HepG2 (cell line): ENCODE measurements at places on chromosomes 4 and X. TPM values are rescaled to one million over a fixed set of nuclear protein-coding genes. Genes with fewer than 3 reads are reported as not detected.
A peak's percentile ranks its signal among the peaks of the same experiment; 100 is the strongest.

MAGEC1 gene
- not detected in 2 replicates for total RNA-seq

DNA sequence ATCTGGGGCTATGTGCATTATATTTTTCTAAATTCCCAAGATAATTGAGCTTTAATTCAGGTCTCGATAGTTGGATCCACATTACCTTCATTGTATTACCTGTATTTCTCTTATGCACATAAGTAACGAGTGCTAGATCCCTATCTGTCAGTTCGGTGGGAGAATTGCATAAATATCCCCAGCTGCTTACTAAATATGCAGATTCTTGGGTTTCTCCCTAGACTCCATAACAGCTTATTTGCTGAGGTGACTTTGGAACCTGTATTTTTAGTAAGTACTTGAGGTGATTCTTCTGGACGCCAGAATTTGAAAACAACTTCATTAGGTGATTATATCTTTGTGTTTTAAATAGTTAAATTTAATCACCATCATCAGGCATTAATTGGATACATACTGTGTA, 15.0 kb downstream of the UGT8 start:
- no peak for DNase-seq

DNA sequence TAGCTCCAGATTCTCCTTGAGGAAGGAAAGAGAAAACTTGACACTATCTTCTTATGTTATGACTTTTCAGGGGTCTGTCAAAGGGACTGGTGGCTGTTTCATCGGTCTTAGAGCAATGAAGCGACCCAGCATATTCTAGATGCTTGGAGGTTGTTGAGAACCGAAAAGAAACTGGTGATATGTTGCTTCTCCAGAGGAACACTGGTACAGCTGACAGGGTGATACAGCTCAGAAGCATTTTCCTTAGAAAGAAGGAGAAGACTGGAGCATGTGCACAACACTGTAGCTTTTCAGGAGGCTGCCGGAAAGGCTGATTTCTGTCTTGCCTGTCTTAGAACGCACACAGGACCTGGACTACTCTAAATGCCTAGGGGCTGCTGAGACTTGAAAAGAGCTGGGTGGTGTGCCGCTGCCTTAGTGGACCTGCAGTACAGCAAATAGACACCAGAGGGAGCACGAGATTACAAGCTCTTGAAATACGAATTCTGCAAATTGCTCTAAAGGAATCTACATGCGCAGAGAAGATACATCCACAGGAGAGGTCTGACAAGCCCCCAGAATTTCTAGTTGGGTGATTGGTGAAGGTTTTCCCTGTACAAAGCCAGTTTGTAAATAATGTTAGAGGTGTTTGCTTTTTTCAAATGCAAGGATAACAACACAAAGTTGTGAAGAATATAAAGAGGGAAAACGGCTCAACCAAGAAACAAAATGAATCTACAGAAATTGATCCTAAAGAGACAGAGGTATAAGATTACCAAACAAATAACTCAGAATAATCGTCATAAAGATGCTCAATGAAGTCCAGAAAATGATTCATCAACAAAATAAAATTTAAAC, 223.1 kb upstream of the DMD start:
- DNase-seq = peak; percentile 9

AMTN gene
- total RNA-seq = 0.15 TPM in 1 of 2 replicates, not detected in the other

DNA sequence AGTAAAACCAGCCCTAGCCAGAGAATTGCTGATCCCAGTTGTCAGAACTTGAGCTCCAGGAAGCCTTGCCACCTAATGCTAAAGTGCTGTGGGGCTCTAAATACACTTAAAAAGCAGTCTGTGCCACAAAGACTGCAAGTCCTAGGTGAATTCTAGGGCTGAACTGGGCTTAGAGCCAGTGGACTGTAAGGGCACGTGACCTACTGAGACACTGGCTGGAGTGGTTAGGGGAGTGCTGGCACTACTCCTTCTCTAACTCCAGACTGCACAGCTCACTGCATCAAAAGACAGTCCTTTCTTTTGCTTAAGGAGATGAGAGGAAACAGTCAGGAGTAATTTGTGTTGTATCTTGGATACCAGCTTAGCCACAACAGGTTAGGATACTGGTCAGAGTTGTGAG, 1240.2 kb downstream of the FAM133A start:
- no peak for DNase-seq

GRCh38 chrX:150411656-150412055, 48.5 kb downstream of the MAMLD1 start:
- no peak for DNase-seq

DNA sequence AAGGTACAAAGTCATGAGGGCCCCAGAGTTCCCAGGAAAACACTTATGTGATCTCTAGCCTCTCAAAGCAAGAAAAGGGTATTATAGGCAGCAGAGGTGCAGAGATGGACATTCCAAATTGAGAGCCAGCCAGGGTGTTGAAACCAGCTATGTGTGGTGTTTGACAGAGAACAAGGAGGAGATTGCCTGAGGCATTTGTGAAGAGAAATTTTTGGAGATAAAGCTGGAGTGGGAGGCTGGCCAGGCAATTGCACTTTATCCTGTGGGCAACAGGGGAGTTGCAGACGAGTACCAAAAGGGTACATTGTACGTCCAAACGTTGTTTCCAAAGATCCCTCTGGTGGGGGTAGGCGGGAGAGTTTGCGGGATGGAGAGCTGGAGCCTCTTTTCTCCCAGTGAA, 2.5 kb upstream of the GABRE start:
- no peak for DNase-seq

- no peak for DNase-seq
These were observed 182.8 kb upstream of the GRID2 start for GRCh38 chr4:92120810-92121498.

- no peak for DNase-seq
These were observed 32.9 kb upstream of the SH3D19 start for GRCh38 chr4:151358266-151358665.

DNA sequence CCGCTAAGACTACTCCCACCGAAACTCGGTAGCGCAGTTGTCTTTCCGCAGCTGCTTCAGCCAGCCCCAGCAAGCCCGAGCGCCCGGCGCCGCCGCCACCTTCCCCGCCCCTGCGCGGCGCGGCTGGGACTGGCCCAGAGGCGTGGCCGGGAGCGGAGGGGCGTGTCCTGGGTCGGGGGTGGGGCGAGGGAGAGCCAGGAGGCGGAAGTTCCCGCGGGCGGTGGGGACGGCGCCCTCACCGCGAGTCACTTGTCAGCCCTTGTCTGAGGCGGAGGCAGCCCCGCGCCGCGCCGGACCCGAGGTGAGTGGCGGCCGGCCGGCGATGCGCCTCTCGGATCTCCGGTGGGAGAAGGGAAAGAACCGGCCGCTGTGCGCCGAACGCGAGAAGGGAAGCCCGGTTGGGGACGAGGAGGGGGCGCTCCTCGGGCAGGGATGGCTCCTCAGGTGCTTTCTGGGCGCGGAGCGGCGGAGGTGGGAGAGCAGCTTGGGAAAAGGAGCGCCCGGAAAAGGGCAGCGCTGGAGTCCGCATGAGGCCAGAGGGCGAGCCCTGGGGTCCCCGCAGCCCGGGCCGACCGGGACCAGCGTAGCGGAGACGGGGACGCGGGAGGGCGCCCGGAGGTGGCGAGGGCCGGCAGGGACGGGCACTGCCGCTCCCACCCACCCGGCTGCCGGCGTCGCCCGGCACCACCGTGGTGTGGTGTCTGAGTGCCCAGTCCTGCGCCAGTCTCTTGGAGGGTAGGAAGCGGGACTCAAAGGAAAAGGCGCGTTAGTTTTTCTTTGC, at the start of gene PDLIM5:
Gene PDLIM5, plus strand, starts transcription at position 248 of the 781 bp plus-strand sequence. CDS start 3,347 bp downstream, outside the sequence.
- peak; percentile 80 for DNase-seq

GRCh38 chrX:136475236-136475635, 12.5 kb upstream of the BRS3 start:
- no peak for DNase-seq

GRCh38 chrX:127708155-127708554, 344.0 kb downstream of the ACTRT1 start:
- DNase-seq = no peak

GRCh38 chrX:139734996-139735395, 27.0 kb upstream of the MCF2 start:
- no peak for DNase-seq

- DNase-seq = no peak
These were observed 217.6 kb downstream of the PTTG2 start for GRCh38 chr4:38177641-38178391.

SHISA3 gene
- total RNA-seq = not detected in 2 replicates

DNA sequence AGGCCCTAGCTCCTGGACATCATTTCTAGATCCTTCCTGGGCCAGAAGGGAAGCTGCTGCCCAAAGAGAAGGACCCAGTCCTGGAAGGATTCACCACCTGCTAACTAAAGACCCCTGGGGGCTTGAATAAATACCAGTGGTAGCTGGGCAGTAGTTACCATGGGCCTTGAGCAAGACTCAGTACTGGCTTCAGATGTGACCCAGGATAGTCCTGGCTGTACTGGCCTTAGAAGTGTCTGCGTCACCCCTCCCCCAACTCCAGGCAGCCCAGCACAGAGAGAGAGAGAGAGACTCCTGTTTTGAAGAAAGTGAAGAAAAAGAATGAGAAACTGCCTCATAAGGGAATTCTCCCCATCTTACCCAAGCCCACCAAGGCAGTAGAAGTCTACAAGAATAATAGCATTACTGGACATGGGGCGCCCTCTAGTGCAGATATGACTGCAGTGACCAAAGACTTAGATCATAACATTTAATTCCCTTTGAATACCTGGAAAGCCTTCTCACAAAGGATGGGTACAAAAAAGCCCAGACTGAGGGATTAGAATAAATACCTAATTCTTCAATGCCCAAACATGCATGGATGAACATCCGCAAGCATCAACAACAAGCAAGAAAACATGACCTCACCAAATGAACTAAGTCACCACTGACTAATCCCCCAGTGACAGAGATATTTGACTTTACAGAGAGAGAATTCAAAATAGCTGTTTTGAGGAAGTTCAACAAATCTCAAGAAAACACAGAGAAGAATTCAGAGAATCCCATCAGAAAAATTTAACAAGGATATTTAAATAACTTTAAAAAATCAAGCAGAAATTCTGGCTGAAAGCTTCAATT, 171.8 kb downstream of the HNRNPD start:
- peak; percentile 49 for DNase-seq

UGT2A1 gene
- total RNA-seq = not detected in 2 replicates

WAS gene
- total RNA-seq = not detected in 2 replicates

DNA sequence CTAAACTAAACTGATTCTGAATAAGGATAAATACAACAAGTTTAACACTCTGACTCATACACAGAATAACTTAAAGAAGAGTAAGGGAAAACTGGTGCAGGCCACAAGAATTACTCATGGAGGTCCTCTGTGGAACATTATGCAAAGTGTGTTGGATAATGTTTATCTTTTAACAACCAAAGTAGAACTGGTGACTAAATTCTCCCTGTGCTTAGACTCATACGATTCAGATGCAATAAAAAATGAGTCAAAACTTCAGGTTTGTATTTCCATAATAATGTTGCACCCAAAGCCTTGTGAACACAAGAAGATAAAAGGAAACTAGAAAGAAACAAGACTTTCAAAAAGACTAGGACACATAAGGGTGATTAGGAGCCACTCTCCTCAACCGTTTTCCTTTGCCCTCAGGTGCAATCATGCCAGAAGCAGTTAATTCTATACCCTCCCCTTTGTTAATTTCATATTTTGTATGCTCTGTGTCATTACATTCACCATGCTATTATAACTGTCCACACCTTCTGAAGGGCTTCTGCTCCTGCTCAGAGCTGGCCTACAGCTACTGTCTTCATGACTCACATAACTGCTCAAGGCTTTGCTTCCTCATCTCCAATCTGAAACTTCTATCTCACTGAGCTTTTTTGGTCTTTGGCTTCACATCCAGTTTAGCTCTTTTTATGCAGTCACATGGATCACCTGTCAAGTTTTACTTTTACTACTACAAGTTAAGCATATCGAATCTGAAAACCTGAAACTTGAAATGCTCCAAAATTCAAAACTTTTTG, 60.2 kb downstream of the KCNIP4 start:
- DNase-seq = no peak

H2BW2 gene
- total RNA-seq = not detected in 2 replicates

RTL3 gene
- total RNA-seq = not detected in 2 replicates

CENPVL2 gene
- not detected in 2 replicates for total RNA-seq

- DNase-seq = no peak
These were observed 16.2 kb downstream of the NELFA start for GRCh38 chr4:1992468-1993168.

- DNase-seq = no peak
These were observed 40.4 kb upstream of the PDLIM5 start for GRCh38 chr4:94411296-94411695.

DNA sequence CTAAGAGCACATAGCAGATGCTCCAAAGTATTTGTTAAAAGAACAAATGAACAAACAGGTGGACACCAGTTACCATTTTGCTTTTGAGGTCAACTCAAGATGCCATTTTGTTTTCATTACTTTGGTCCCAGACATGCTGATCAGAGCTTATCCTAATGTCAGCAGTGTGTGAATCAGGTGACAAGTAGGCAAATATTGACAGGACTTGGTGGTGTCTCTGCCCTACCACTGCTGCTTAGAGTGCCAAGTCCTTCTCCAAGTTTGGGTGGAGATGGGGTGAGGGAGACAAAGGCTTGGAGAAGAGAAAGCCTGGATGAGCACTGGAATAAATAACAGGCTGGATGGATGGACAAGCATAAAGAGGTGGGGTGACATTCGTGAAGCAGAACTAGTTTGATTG, 38.7 kb downstream of the MID1IP1 start:
- no peak for DNase-seq

GYG2 gene
- 24.3 and 31.7 TPM in 2 replicates for total RNA-seq

DNA sequence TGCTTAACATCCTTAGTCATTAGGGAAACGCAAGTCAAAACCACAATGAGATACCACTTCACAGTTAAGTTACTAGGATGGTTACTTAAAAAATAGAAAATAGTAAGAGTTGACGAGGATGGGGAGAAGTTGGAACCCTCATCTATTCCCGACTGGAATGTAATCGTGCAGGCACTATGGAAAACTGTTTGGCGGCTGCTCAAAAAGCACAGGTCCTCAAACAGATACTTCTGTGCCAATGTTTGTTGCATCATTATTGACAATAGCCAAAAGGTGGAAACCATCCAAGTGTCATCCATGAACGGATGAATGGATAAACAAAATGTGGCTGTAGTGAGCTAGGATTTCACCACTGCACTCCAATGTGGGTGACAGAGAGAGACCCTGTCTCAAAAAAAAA, 11.7 kb downstream of the CTAG1B start:
- DNase-seq = peak; percentile 37

DNA sequence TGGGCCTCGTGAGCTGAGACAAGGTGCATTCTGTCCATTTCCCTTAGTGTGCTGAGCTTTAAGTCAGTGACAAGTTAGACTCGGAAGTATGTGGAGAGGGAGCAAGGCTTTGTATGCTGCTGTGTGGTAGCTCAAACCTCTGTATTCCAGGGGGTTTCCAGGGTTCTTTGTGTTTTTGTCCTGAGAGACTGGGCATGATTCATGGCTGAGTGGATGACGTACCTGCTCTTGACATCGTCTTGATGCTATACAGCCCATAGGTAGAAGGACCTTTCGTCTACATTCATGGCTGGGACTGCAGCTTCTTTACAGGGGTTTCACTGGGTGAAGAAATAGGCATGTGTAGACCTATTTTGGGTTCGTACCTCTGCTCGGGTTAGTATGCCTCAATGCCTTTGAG, 162.7 kb upstream of the WDR1 start:
- no peak for DNase-seq

ERVMER34-1 gene
- 0.24 and 0.35 TPM in 2 replicates for total RNA-seq

- DNase-seq = no peak
These were observed 75.2 kb upstream of the NUDT6 start for GRCh38 chr4:122997463-122998101.

- no peak for DNase-seq
These were observed 1081.1 kb downstream of the ARAP2 start for GRCh38 chr4:35163168-35163567.
